Ascending aorta (tissue), 2 donors: ENCODE measurements at places on chromosomes 16 and 17.
A peak's percentile ranks its signal among the peaks of the same experiment; 100 is the strongest.

- no peak overlapping the region for H3K4me3 ChIP-seq
- no peak overlapping the region for H3K27ac ChIP-seq
- no peaks in the 10 kb centered on the region for H3K36me3 ChIP-seq
- DNase-seq: no peak
- H3K4me1 ChIP-seq: no peaks in the 10 kb centered on the region
These were observed 8.9 kb upstream of the ZNF19 start for GRCh38 chr16:71498031-71498430.

DNA sequence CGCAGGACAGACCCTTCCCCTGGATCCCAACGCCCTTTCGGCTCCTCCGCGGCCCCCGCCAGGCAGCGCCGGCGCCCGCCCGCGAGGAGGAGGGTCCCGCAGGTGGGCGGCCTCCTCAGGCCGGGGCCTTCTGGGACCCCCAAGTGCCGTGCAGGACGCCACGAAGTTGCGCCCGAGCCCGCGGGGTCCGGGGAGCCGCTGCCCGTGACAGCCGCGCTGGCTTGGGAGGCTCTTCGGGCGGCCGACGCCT, 504 bp downstream of the ERN1 start:
- H3K27me3 ChIP-seq: no peaks in the 10 kb centered on the region
- H3K27ac ChIP-seq: peak overlapping the region; percentile 100

DNA sequence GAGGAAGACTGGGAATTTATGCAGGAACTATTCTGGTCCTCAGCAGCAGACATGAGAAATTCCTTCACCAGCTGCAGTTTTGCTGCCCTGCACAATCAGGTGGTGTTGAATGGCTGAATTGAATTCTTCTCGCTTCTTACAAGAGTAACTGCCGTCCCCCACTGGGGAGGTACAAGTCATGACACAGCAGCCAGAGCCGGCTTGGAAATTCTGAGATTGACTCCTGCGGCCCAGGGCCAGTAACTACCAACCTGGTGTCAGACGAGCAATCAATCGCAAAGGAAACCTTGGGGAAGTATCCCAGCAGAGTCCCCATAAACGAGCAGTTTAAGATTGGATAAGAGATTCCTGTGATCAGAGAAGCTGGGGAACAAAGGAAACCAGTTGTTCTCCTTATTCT, 30.7 kb downstream of the KNOP1 start:
- H3K27ac ChIP-seq: no peak overlapping the region
- no peak for DNase-seq
- H3K36me3 ChIP-seq: peaks cover 67% of the 10 kb centered on the region
- no peaks in the 10 kb centered on the region for H3K4me1 ChIP-seq
- no peaks in the 10 kb centered on the region for H3K27me3 ChIP-seq

DNA sequence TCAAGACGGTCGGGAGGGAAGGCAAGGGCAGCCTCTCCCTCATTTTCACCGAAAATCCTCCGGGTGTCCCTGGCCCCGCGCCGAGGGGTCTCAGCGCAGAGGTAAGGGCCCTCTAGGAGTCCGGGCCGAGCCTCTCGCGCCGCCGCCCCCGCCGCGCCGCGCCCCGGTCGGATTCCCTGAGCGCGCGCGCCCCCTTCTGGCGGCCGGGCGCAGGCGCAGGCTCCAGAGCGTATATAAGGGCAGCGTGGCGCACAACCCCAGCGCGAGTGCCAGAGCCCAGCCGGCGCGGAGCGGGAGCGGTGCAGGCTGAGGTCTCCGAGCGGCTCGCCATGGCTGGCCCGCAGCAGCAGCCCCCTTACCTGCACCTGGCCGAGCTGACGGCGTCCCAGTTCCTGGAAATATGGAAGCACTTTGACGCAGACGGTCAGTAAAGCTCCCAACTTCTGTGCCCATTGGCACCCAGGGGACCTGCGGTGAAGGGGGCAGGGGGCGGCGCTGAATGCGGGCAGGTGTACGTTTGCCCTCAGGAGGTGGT, at the start of gene CALB2:
TSS of gene CALB2 (plus strand) at position 260 of the 535 bp plus-strand sequence. CDS start at position 330, 70 bp downstream.
- H3K36me3 ChIP-seq: no peaks in the 10 kb centered on the region
- H3K27me3 ChIP-seq: no peaks in the 10 kb centered on the region
- H3K4me3 ChIP-seq: peak within 1 kb of the TSS; percentile 39
- no peaks in the 10 kb centered on the region for H3K4me1 ChIP-seq
- DNase-seq: no peak

DNA sequence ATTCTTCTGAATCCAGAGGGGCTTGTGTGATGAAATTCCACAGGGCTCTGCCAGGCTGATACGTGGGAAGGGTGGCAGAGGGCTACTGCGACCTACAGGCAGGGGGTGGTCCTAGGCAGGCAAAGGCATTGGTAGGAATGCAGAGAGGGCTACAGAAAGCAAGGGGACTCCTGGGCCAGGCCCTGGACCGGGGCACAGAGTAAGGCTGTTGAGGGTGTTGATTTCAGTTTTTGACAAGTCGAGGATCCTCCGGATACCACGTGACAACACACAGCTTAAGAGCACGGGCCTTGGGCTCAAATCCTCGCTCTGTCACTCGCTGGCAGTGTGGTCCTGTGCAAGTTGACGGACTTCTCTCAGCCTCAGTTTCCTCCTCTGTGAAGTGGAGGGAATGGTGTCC, 19.1 kb upstream of the DOC2B start:
- H3K27ac ChIP-seq: no peak overlapping the region
- no peak overlapping the region for H3K4me3 ChIP-seq
- H3K36me3 ChIP-seq: no peaks in the 10 kb centered on the region
- DNase-seq: no peak

DNA sequence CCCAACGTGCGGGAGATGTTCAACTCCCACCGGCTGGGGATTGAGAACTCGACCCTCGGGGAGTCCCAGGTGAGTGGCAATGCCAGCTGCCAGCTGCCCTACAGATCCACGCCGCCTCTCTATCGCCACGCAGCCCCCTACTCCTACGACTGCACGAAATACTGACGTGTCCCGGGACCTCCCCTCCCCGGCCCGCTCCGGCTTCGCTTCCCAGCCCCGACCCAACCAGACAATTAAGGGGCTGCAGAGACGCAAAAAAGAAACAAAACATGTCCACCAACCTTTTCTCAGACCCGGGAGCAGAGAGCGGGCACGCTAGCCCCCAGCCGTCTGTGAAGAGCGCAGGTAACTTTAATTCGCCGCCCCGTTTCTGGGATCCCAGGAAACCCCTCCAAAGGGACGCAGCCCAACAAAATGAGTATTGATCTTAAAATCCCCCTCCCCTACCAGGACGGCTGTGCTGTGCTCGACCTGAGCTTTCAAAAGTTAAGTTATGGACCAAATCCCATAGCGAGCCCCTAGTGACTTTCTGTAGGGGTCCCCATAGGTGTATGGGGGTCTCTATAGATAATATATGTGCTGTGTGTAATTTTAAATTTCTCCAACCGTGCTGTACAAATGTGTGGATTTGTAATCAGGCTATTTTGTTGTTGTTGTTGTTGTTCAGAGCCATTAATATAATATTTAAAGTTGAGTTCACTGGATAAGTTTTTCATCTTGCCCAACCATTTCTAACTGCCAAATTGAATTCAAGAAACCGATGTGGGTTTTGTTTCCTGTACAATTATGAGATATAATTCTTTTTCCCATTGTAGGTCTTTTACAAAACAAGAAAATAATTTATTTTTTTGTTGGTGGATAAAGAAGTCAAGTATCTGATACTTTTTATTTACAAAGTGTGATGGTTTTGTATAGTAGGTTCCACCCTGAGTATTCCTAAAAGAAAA, 2.3 kb downstream of the FOXC2 start:
- no peak for DNase-seq
- peak overlapping the region; percentile 79 for H3K4me3 ChIP-seq
- H3K27ac ChIP-seq: peak overlapping the region; percentile 91
- H3K27me3 ChIP-seq: no peaks in the 10 kb centered on the region
- no peaks in the 10 kb centered on the region for H3K4me1 ChIP-seq
- peaks cover 12% of the 10 kb centered on the region for H3K36me3 ChIP-seq
